CD4-positive, alpha-beta T cell treated with Interleukin-1 beta for 1 hour (primary cell): ENCODE measurements at places on chromosomes 7 and 10.
A peak's percentile ranks its signal among the peaks of the same experiment; 100 is the strongest.

DNA sequence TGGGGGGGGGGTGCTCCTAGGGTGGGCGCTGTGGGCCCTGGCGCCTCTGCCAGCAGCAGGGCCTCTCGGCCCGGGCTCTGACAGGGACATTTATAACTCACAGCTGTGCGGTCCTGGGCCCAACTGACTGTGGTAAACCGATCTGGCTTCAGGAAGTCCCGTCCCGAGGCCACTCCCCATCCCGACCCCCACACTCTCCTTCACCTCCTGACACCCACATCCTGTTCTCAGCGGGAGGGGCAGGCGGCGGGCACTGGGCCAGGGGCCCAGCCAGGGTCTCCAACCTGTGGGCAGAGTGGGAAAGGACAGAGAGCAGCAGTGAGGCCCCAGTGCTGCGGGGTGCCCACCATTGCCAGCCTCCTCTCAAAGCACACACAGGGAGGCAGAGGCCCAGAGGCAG is 69.1 kb downstream of the ZMIZ1 start:
- peak; percentile 42 for DNase-seq

- DNase-seq: no peak
These were observed 46.8 kb downstream of the TET1 start for GRCh38 chr10:68606918-68607317.

DNA sequence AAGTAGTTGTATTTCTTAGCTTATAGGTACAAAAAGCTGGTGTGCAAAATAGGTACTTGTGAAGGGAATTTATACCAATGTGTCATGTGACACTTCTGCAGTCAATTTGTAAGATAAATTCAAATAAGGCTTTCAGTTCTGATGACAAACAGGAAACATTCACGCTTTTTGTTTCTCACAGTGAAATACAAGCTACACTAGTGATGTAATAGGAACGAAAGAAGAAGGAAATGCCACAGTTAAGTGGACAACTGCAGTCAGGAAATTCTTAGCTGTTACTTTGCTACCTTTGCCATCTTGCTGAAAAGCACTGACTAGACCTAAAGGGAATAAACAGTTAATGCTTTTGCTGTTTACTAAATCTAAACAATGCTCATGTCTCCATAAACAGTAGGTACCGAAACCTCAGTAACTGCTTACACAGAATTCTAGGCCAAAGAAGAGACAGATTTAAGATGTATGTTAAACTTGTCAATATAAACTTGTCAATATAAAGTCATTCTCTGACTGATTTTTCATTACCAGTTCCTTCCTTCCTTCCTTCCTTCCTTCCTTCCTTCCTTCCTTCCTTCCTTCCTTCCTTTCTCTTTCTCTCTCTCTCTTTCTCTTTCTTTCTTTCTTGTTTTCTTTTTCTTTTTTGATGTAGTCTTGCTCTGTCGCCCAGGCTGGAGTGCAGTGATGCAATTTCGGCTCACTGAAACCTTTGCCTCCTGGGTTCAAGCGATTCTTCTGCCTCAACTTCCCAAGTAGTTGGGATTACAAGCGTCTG is 10.1 kb downstream of the OTUD1 start:
- peak; percentile 25 for DNase-seq

DNA sequence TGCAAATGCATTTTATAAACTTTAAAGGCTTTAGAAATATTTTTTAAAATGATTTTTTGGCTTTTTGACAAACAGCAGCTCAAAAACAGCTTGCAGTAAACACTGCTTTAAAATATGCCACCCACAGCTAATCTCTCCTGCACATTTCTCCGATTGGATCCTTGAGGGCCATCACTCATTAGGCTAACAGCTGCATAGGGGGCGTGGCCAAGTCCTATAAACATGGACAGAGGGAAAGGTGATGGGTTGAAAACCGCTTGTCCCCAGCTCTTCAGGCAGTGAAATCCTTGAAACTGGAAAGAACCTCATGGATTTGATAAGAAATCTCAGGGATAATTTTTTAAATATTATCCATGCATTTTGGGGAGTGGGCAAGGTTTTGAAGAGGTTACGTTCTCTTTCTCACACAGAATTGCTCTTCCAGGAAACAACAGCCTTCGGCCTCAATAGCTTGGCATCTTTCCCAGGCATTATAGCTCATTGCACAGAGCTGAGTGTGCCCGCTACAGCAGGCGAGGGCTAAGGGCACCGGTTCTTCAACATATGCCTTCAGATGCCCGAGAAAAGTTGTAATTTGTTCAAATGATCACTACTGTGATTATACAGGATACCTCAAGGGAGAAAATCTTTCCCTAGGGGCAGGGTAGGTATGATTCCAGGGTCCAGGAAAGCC is 1.7 kb downstream of the PLEKHS1 start:
- DNase-seq: no peak

- DNase-seq: no peak
These were observed 82.2 kb downstream of the SORBS1 start for GRCh38 chr10:95478935-95479334.

DNA sequence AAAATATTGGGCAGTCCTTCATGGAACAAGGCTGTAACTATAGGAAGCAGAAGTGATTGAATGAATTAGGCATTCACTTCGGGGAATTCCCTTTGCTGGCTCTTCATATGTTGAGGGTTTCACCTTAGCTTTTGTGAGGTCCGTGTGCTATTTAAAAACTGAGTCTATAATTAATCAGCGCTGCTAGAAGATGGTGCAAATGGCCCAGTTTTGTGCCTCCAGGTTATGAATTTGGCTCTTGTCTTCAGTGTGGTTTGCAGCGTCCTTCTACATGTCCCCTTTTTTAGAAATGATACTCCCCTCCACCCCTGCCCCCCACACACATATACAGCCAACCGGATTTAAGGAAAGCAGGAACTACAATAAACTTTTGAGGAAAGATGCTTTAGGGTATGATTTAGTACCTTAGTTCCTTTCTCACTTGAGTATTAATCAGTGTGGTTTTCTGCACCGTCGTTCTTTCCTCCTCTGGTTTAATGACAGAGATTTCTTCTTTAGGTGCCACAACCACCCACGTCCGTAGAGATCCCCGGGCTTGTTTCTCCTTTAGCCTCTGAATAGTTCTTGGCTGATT is 110.6 kb upstream of the SAMD8 start:
- DNase-seq: no peak

DNA sequence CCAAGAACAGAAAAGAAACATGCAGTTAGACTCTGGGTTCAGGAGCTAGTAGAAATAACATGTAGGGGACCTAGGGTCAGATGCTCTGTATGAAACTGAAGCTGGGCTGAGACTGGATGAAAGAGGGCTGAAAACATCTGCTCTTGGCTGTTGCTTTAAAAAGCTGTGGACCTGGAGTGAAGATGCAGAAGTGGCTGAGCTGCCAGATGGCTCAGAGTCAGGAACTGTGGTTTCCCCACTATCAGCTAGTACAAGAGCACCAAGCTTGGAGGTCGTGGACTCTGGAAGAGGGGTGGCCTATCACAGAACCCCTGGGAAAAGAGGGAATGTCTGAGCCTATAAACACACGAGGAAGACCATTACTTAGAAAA is 5.9 kb downstream of the ADK start:
- no peak for DNase-seq

DNA sequence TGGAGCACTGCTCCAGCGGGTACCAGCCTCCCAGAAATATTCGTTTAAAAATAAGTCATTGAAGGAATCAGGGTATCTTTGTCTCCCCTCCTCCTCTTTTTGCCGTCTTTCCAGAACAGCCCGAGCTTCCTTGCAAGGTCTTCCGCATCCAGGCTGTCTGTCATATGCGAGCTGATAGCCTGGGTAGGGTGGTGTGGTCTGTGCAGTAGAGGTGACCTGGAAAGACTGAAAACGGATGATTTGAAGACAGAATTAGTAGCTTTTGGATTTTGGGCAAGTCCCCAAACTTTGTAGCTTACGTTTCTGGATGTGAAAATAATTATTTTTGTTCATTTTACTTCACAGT is 480 bp downstream of the VPS50 start:
- no peak for DNase-seq

DNA sequence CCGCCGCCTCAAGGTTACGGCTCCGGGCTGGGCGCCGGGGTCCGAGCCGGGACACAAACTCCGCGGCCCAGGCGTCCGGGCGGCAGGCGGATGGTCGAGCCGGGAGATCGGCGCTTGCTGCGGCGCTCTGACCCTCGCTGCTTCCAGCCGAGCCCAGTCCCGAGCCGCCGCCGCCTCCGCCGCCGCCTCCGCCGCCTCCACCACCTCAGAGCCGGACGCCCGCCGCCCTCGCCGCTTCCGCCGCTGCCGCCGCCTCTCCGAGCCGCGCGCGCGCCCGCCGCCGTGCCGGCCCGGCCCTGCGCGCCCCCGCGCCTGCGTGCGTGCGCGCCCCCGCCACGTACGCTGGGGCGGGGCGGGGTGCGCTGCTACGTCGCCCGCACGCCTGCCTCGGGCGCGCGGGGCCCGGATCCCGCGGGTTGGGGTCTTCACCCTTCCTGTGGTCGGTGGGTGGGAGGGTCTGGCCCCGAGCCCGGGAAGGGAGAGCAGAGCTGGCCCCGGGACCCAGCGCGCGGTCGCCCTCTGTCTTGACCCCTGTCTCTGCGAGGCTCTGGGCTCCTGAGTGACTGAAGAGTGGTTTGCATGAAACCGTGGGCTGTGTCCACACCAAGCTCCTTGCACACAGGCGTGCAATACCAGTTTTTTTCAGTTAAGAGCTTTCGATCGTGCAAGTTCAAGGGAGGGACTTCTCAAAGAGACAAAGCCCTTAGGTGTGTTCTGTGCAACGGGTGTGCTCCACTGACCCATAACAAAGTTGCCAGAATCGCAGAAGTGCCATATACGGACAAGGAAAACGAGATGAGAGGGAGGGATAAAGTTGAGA is at the start of gene SMURF1:
SMURF1 (minus strand) TSS at position 256 of the 820 bp plus-strand sequence. CDS start 328 bp downstream, outside the sequence.
- peak; percentile 80 for DNase-seq

GRCh38 chr7:29414216-29414615 is 149.4 kb upstream of the PRR15 start:
- DNase-seq: no peak

- DNase-seq: no peak
These were observed 33.8 kb upstream of the ATRNL1 start for GRCh38 chr10:115059301-115059898.

- DNase-seq: peak; percentile 59
These were observed 25.9 kb downstream of the SFXN4 start for GRCh38 chr10:119139464-119140067.

DNA sequence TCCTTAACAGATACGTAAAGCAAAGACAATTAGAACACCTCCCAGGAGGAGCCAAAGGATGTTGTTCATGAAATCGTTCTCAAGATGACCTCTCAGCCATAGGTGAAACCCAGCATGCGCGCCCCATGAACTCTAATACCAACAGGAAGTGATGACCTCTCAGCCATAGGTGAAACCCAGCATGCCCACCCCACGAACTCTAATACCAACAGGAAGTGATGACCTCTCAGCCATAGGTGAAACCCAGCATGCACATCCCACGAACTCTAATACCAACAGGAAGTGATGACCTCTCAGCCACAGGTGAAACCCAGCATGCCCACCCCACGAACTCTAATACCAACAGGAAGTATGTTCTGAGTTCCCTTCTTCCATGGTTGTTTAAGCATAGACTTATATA is 205.2 kb upstream of the ADARB2 start:
- DNase-seq: no peak
